ENCODE measurements at places on chromosomes 5 and 9. TPM values are rescaled to one million over a fixed set of nuclear protein-coding genes. Genes with fewer than 3 reads are reported as not detected.
A peak's percentile ranks its signal among the peaks of the same experiment; 100 is the strongest.

- peaks cover 73% of the 10 kb centered on the region for H3K36me3 ChIP-seq
- H3K4me1 ChIP-seq: no peaks in the 10 kb centered on the region
- DNase-seq: no peak
- no peak overlapping the region for H3K4me3 ChIP-seq
Observed at GRCh38 chr9:108900176-108900575, 33.7 kb downstream of the ELP1 start.

DNA sequence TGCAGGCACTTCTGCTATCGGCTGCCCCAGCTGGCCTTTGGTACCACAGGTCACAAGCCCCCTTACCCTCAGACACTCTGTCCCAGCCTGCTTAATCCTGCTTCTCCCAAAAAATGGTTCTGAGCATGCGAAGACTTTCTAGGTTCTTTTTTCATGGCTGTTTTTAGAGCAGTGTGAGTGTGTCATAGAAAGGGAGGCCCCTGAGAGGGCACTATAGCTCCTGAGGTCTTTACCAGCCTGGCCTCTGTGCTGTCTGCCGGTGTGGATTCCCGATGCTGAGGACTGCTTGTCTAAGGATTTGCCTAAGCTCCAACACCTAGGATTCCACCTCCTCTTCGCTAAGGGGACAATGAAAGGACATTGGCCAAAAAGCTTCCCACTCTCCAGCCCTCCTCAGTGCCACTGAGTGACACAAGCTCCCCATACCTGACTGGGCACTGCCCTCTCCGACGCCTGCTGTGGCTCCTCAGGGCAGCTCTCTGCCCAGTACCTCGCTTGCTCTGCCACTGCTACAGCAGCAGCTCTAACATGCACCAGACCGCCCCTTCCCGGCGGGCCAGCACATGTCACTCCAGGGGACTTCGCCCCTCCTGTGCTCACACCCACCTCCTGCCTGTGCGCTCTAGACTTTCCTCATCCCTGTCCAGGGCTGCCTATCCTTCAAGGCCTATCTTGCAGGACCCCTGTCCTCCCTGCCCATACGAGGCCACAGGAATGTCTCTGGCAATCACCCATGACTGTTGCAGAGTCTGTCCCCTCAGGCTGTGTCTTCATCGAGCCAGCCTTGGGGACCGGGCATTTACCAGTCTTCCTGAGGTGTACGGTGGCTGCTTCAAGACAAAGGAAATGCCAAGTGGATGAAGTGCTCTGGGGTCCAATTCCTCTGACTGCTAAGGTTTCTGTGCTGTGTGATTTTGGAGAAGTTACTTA lies 21.0 kb downstream of the MACROH2A1 start:
- H3K4me3 ChIP-seq: no peak overlapping the region
- peaks cover 27% of the 10 kb centered on the region for H3K36me3 ChIP-seq
- H3K27me3 ChIP-seq: no peaks in the 10 kb centered on the region
- 0 out of 2 replicates have a peak overlapping the region, but pooled peaks have one; percentile 12 for H3K27ac ChIP-seq

DNA sequence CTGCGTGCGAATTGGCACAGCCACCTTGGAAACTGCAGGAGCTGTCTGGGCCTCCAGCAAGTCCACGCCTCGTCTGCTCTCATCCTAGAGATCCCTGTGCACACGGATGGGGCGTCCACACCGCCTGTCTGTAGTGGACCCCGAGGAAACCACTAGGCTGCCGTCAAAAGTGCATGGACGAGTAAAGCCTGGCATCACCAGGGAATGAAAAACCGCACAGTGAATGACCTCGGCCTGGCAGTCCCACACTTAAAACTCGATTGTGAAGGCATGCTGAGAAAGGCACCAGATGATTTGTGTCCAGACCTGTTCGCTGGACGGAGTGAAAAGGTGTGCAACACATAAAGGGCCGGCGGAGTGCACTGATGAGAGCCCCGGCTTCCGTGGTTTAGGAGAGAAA lies 50.8 kb downstream of the MRPL36 start:
- peak; percentile 5 for DNase-seq
- no peaks in the 10 kb centered on the region for H3K4me1 ChIP-seq
- H3K36me3 ChIP-seq: no peaks in the 10 kb centered on the region
- H3K4me3 ChIP-seq: no peak overlapping the region

ANKH gene
- total RNA-seq: 18.6 TPM

PPP1R26 gene
- total RNA-seq: 37.4 TPM

STKLD1 gene
- total RNA-seq: 1.6 TPM

Measured in WTC11 (cell line).